CD4-positive, alpha-beta T cell (primary cell): ENCODE measurements at places on chromosomes 12 and 14.
A peak's percentile ranks its signal among the peaks of the same experiment; 100 is the strongest.

DNA sequence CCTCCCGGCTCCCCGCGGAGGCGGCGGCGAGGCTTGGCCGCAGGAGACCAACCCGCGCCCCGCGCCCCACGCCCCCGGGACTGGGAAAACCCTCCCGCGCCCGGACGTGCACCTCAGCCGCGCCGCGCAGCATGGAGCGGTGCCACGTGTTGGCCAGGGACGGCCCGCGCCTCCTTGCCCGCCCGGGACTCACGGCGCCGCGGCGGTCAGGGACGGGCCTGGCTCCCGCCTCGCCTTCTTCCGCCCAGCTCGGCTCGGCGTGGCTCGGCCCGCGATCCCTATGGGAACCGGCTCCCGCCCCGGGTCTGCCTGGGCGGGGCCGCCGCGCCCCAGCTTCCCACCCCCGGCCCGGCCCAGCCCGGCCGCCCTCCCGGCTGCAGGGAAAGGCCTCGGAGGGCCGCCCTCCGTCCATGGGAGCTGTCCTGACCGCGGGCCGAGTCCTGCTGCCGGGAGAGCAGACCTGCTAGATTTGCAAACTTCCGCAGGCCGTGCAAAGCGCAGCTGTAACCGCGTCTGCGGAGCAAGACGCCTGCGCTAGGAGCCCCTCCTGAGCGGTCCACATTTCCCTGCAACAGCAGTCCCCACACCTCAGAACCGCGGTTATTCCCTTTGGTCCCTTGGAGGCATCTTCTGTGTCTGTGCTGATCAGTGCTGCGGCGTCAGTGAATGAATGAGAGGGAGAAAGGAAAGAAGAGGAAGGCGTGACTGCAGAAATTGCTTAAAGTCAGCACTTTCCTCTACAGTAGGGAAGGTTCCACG lies at the start of gene CDKL1:
TSS of gene CDKL1 (minus strand) at position 251 of the 759 bp plus-strand sequence. CDS start 1,013 bp downstream, outside the sequence.
- DNase-seq: peak; percentile 12

- no peak for DNase-seq
Observed at GRCh38 chr12:117661471-117661870, 300.0 kb upstream of the NOS1 start.

- no peak for DNase-seq
Observed at GRCh38 chr14:100893760-100894159, 9.8 kb downstream of the RTL1 start.

GRCh38 chr12:98401427-98401826 lies 114.0 kb upstream of the TMPO start:
- DNase-seq: no peak

DNA sequence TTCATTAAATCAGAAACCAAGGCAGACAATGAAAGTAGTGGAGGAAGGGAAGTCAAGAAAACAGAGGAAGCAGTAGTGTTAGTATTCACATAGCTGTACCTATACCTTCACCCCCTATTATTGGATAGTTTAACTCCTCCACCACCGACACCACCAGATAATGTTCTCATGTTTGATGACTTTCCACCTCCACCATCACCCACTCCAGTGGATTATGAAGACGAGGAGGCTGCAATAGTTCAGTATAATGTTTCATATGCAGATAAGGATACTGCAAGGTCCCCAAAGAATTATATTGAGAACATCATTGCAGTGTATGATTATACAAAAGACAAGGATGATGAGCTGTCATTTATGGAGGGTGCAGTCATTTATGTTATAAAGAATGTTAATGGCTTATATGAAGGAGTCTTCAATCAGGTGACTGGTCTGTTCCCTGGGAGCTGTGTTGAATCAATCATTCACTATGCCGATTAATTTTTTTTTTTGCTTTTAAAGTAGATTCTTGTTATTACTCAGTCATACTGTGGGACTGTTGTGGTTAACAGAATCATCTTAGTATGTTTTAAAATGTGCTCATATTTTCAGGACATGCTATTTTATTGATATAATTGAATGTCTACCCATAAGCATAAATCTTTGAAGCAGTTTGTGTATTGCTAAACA lies 32.2 kb upstream of the KTN1 start:
- no peak for DNase-seq

DNA sequence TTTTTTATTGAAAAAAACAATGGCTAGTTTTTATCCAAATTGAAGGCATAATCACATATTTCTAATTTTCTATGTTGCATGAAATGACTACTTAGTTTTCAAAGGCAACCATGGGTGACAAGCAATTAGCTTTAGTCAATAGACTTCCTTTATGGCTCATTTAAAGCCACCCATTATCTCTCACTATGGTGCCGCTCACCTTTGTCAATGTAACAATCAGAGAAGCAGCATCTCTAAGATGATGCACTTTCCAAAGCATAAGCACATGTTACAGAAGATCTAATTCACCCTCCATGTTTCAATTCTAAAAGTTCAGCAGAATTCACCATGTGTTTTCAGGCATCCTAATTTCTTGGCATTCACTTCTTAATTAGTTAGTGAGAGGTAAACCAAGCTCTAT lies 166.6 kb upstream of the RPL10L start:
- DNase-seq: no peak

DNA sequence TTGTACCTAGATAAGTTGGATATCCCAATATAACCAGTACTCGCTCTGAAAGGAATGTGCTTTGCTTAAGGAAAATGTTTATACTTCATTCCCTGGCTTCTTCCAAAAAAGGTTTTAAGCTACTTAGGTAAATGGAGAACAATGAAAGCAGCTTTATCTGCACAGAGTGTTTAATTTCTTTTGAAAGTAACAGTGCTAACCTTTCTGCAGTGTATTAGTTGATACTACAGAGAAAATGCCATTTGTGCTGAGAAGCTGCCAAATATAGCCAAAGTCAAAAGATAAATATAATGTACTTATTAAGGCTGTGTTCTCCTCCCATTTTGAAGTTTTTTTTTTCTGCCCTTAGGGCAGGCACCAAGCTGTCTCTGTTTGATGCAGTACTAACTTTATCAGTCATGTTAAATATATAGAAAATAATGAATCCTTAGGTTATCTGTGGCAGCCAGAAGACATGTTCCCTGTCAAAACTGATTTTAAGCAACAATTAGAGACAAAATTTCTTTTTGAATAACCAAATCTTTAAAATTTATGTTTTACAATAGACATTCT lies 145.4 kb upstream of the KITLG start:
- no peak for DNase-seq

DNA sequence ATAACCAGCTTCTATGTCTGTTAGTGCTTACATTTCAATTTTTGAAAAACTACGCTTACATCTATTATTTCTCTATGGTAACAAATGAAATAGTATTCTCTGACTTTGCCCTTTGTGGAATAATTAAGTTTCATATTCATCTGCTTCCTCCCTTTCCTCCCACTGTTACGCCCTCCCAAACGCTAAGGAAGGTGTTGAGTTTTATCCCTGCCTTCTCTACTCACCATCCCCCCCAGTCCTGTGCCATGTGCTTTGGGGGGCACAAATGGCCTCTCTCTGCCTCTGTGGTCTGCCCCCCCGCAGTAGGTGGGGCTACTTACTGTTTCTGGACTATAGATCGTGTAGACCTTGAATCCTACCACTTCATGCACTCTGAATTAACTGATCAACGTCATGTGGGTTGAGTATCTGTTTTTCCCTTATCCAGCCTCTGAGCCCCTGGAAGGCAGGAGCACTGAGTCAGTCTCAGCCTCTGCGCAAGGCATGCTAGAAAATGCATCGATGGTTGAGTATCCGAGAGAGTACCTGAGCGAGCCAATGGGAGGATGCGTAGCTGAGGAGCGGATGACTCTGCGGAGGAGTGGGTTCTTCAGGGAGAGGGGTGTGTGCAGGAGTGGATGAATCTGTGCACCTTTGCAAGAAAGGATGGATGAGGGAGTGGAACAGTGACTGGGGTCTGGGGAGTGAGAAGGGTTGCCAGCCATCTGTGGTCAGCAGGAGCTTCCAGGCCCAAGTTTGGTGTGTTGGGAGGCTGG lies 114.5 kb upstream of the RTL1 start:
- DNase-seq: no peak

DNA sequence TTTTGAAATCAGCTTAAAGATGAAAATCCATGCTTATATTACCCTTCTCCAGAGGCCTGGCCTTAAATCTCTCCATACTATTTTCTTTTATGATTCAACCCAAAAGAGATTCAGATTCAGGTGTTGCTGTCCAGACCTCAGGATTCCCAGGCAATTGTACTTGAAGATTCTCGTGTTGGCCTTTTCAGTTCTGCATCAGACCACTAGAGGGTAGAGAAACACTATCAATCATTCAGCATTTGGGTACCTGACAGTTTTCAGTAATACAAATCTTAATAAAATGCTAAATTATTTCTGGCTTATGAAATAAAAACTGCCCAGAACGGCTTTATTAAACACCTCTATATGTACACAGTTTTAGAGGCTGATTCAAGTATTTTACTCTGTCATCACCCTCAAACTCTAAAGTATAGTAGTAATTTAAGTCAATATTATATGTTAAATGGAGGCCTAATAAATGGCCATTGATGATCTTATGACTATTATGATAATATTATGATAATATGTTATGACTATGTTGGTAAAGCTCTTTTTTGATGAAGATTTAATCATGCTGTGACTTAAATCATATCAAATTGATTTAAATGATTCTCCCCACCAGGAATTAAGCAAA lies 301.1 kb downstream of the DUSP6 start:
- no peak for DNase-seq

GRCh38 chr14:82999802-83000201 lies 1466.1 kb upstream of the SEL1L start:
- no peak for DNase-seq

GRCh38 chr12:62701492-62701891 lies 233.5 kb downstream of the PPM1H start:
- no peak for DNase-seq

DNA sequence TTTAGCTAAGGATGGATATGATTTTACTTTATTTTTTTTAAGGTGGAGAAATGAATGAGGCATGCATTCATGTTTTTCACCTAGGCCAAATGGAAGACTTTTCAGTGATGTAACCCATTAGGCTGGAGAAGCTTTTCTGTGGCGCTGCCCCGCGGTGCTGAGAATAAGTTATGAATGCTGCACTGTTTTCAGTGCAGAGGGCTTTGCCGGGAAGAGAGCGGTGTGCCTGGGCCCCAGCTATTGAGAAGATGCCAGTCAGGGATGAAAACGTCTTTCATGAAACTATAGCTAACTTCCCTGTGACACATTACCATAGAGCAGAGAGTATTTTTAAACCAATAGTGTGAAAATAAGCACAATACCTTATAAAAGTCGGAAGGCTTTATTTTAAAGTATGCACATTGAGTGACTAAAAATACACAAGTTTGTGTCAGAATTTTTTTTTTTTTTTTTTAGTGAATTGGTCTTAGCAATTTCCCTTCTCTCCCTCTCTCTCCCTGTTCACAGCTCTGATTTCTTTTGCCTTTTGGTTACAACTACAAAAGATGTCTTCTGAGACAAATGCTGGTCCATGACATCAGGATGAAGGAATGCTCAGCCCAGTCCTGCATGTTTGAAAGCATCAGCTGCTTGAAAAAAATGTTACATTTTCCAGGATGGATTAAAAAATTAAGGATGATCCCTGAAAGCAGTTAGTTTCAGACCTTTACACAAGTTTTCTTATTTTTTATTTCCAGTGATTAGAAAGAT lies 48.3 kb downstream of the NPAS3 start:
- DNase-seq: no peak

- no peak for DNase-seq
Observed at GRCh38 chr14:100670017-100670752, 56.5 kb upstream of the DLK1 start.

DNA sequence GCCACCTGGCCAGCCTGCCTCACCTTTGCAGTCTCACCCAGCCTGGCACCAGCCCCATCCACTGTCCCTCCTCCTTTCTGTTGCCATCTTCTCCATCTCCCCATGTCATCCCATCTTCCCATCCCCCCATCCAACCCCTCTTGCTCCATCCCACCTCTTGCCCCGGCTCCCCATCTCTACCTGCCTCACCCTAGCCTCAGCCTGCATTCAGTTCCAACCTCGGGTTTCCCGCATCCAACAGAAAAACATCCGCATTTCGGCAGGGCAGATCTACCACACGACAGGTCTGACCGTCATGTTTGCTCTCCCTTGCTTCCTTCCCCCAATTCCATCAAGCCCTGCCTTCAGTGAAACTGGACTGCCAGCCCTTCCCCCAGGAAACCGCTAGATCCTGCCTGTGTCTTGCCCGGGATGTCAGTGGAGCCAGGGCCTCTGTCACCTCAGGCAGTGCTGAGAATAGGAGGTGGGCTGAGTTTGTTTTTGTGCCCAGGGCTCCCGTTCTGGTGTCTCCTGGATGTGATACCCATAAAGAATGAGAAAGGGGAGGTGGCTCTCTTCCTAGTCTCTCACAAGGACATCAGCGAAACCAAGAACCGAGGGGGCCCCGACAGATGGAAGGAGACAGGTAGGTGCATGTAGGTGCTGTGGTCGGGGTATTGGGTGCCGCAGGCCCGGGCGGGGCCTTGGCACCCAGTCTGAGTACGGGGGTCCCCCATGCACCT lies 2.5 kb downstream of the KCNH3 start:
- no peak for DNase-seq

- no peak for DNase-seq
Observed at GRCh38 chr12:122116707-122117535, 38.4 kb downstream of the MLXIP start.

- DNase-seq: no peak
Observed at GRCh38 chr14:81170829-81171195, 49.9 kb downstream of the GTF2A1 start.

DNA sequence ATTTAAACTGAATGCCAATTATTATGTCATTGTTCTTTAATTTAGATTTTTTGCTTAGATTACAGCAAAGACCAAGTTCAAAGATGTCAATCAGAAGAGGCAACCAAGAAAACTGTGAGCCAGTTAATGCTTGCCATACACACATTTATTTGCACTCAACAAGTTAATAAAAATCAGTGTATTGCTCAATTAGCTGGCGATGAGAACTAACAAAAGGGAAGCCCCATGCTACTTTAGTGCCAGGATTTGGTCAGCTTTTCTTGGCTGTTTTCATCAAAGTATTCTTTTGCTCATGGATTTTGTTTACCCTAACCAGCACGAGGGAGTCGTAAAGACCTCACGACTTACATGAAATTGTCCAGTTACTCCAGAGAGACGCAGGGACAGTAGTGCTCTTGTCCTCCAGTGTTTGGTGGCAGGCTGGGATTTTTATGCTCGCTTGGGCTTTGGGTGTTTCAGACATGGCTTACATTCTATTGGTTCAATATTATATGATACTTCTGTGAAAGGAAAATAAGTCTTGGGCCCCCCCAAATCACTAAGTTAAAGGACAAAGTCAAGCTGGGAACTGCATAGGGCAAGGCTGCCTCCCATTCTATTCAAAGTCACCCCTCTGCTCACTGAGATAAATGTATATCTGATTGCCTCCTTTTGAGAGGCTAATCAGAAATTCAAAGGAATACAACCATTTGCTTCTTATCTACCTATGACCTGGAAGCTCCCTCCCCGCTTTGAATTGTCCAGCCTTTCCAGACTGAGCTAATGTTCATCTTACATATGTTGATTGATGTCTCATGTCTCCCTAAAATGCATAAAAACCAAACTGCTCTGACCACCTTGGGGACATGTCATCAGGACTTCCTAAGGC lies 7.4 kb upstream of the B4GALNT1 start:
- no peak for DNase-seq

DNA sequence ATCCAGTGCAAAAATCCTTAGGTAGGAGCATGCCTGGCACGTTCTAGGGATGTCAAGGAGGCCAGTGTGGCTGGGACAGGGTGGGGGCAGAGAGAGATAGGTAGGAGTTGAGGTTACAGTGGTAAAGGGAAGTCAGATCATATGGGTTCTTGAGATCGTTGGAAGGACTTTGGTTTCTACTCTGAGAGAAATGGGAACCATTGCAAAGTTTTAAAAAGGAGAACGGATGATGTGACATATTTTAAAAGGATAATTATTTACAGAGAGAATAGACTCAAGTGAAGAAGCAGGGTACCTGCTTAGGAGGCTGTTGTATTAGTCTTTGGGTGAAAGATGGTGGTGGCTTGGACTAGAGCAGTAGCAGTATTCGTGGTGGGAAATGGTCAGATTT lies 47.6 kb upstream of the ATP2B1 start:
- peak; percentile 7 for DNase-seq
